EL (cell line): ENCODE measurements at places on chromosomes 5 and 9.

DNA sequence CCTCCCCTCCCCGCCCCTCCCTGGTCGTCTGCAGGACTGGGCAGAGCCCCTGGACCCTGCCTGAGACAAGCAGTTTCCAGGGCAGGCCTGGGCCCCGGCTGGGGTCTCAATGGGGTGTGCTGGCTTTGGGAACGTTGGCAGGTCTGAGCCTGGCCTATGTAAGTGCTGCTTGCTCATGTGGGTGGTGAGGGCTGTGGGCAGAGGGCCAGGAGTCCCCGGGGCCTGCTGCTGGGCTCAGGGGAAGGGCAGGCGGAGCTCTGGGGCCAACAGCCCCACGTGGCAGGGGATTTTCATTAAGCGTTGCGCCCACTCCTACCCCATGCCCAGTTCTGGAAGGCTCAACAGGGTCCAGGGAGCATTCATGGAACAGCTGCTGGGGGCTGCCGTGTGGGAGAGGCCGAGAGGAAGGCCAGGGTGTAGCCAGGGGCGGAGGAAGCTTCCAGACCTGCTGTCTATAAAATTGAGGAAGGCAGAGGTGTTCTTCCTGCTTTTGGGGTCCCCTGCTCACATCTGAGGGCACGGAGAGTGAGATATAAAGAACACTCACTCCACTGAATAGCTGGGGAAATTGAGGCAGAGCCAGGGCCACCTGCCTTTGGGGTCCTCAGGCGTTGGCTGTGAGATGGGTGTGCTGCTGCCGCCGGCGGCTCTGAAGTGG is 32.5 kb downstream of the RXRA start:
- peak; percentile 15 for DNase-seq

GRCh38 chr9:3969590-3970260 is 330.1 kb downstream of the GLIS3 start:
- DNase-seq, result no peak

DNA sequence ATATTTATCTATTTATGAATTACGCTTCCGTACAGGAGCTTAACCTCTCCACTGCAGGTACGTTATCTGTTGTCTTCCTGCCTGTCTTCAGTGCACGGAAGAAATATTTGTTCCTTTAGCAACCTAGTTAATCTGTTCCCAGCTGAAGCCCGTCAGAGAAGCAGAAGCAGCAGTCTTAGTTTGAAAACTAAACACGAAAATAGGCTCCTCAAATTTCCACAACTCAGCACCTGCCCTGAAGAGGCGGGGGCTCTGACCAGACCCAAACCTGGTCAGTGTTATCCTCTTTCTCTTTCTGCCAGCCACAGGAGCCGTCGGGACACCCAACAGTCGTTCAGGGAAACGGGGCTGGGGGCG is 462 bp downstream of the NUDCD2 start:
- no peak for DNase-seq

- DNase-seq, result no peak
These were observed 44.5 kb downstream of the ERCC6L2 start for GRCh38 chr9:95920017-95920416.

- no peak for DNase-seq
These were observed 710.3 kb downstream of the PRELID2 start for GRCh38 chr5:145124806-145125205.

DNA sequence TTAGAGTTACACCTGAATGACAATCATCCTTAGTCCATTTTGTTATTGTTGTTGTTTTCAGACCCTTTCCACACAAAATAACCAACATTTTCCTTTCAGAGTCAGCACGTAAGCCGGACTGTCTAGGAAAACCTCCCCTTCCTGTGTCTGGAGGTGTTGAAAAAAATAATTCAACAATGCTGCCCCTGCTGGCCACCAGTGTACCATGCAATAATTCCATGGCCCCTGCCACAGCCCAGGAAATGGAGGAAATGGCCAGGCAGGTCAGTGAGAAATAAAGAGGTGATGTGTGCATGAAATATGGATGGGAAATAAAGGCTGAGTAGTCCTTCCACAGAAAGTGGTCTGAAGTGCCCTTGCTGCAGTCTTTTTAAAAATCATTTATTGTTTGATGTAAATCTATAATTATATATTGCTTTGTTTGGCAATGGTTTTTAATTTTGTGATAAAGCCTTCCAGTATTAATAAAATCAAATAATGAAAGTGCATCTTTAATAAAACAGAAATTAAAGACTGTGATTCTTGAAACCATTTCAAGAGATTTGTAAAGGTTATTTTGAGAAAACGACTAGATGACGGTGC is 152.8 kb upstream of the PAPPA start:
- no peak for DNase-seq

- DNase-seq, result no peak
These were observed 535.2 kb downstream of the IRX1 start for GRCh38 chr5:4130819-4131218.

GRCh38 chr9:1005043-1005667 is 28.7 kb downstream of the DMRT3 start:
- peak; percentile 56 for DNase-seq

DNA sequence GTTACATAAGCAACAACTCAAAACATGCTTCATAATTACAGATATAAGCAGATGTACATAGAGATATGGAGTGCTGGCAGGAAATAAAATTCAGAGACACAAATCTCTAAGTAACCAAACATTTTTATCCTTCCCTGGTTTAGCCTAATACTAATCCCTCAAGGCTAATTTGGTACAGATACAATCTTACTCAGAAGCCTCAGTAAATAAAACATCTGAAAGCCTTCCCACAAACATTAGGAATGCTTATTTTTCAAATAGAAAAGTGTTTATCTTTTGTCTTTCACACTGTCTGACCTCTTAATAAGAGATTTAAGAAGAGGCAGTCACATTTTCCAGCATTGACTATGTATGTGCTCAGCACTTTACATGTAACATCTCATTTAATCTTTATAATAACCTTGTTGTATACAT is 399.4 kb downstream of the ARRDC3 start:
- no peak for DNase-seq

GRCh38 chr9:82621447-82621846 is 441.5 kb downstream of the RASEF start:
- DNase-seq, result no peak

DNA sequence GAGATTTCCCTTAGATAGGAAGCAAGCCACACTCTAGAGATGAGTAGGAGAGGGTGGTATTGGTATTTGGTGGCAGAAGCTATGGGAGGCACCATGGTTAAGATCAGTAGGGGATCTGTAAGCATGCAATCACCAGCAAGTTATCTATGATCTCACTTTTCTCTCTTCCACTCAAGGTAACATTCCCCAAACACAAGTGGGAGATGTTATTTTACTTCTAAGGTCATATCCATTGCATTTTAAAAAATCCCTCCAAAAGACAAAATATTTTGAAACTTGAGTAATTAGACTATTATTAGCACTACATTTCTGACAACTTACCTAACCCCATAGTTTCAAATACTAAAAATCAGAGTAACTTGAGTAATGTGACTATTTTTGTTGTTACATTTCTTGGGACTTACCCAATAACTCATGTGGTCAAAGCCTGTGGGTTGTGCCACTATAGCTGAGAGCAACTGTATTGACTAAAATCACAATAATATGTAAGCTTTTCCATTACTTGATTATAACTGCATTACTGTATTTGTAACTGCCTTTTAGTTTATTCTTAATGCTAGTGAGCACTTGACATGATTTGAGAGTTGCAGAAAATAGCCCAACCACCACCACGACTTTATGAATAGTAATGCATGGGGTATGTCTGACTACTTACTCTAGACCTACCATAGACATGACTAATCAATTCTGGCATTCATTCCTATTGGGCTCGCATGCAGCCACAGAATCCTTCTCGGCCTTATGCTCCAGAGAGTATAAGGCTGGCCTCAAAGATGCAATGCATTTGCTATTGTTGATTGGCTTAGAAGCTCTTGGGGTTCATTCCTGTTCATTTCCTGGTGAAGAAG is 264.7 kb downstream of the TRIM32 start:
- peak; percentile 96 for DNase-seq

DNA sequence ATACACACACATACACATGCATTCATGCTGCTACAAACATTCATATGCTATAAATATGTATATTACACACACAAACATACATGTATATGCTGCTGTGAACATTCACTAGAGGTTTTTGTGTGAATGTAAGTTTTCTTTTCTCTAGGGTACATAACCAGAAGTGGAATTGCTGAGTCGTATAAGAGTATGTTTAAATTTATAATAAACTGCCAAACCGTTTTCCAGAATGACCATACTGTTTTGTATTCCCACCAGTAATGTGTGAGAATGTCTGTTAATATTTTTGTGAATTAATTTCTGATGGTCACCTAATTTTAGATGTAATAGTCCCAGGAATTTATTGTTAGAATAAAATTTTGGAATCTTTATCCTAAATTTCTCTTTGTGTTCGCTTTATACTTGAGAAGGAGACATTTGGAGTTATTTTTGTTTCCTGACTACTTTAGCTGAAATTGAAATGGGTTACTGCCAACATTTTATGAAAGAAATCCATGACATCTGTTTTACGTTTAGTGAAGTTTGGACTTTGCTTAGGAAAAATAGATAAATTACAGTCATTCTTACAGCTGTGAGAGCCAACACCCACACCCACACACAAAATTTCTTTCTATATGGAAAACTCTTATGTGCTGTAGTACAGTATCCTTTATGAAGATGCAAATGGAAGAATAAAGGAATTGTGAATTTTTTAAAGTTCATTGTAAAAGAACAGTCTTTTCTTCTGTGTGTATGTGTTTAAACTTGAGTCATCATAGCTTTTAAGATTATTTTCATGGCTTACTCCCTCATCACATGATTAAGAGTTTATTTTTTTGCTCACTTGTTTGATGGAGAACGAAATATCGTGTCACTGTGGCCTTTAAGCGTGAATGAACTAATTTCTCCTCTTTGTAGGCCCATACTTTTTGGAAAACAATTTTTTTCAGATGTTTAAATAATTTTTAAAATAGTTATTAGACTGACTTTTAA is 24.3 kb downstream of the CENPP start:
- DNase-seq, result no peak

GRCh38 chr5:160385496-160385895 is 14.4 kb downstream of the FAM200C start:
- no peak for DNase-seq

DNA sequence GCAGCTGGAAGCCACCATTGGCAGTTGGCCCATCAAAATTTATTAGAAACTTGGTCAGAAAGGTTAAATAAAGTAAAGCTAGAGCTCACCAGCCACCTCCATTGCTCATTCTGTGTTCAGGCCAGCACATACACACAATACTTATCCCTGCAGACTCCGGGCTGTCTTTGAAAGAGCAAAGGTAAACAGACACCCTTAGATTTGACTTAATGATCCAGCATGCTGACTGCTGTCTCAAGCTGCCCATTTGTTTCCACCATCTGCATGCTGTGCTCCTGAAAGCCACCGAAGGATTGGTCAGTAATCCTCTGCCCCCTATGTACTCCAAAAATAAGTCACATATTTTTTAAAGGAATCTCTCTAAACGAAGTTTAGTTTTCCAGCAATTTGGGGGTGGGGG is 1059.8 kb upstream of the DMAC1 start:
- DNase-seq, result no peak

DNA sequence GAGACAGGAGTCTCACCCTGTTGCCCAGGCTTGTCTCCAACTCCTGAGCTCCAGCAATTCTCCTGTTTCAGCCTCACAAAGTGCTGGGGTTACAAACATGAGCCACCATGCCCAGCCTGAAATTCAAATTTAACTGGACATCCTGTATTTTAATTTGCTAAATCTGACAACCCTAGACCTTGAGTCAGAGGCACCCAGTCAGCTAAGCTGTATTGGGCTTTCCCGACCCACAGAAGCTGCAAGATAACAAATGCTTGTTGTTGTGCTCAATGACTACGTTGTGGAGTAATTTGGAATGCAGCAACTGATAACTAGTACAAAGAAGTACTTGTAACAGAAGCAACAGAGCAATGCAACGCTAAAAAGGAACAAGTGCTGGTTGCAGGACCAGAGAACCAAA is 533.1 kb downstream of the NTRK2 start:
- DNase-seq, result no peak

DNA sequence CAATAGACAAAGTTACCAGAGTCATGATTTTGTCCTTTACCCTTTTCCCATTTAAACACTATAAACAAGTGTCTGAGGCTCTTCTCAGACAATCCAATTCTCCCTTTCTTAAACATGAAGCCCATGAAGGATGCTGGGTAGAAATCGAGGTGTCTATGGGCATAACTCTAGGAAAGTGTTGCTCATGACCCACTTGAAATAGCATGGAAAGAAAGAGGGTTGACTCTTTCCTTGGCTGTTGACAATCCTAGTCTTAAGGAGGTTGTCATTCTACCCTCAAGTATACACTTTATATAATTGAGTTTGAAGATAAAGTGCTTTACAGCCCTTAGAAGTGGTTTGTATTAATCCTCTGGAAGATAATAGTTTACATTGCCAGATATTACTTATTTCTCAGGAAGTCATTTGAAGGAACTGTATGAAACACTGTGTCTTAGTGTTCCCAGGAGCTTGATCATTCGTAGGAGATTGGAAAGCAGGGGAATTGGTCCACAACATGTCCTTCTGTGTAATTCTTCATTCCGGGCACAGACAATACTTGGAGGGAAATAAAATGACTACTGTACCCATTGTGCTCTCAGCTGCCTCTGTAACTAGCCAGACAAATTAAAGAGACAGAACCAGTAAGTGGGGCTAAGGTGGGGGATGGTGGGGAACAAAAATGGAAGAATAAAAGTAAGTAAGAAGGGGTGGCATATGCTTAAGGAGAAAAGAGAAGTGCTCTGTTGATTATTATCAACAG is 1078.3 kb upstream of the DMAC1 start:
- no peak for DNase-seq

- DNase-seq, result no peak
These were observed 1.4 kb downstream of the TBC1D9B start for GRCh38 chr5:179906294-179906794.

- no peak for DNase-seq
These were observed 285.3 kb downstream of the NR3C1 start for GRCh38 chr5:143118222-143118621.

- no peak for DNase-seq
These were observed 253.2 kb downstream of the CEMIP2 start for GRCh38 chr9:71515107-71515506.

GRCh38 chr5:178336889-178337288 is 104.3 kb upstream of the PHYKPL start:
- DNase-seq, result no peak

DNA sequence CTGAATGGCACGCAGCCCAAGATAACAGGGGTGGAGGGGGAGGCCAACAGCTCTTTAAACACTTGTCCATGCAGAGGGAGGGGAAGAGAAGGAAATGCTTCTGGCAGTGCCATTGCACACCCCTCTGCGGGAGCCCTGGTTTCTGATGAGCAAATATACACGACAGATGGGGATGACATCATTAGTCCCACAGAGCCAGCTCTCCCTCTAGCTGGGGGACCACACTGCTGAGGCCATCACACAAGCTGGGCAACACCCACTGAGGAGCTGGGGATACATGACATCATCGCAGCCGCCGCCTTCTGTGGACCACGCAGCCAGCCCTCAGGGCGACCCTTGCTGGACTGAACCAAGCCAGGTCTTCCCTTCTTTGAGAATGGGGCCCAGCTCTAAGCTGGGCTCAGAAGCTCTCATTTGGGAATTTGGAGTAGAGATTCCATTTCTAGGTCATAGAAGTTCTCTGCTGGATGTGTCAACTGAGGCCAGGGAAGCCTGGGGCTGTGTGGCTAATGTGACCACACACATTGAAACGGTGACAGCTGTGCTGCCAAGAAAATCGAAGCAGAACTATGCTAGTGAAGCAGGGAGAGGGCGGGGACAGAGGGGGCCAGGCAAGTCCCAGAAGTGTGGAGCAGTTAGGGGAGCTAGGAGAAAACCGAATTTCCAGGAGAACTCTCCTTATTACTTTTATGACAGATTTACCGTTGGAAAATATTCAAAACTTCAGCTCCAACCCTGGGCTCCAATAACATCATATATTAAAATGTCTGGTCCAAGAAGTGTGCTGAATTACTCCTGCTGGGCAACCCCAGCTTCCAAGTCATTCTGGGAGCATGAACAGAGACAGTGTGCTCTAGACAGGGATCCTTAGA is 79.5 kb downstream of the PRRT1B start:
- peak; percentile 73 for DNase-seq
